ENCODE measurements at places on chromosomes 2 and 18. TPM values are rescaled to one million over a fixed set of nuclear protein-coding genes. Genes with fewer than 3 reads are reported as not detected.

HTRA2 gene
- polyA plus RNA-seq: 44.2 TPM

NBEAL1 gene
- polyA plus RNA-seq: 6.5 TPM

SCRN3 gene
- 13.7 TPM for polyA plus RNA-seq

DRC1 gene
- polyA plus RNA-seq: not detected

NDC80 gene
- 0.99 TPM for polyA plus RNA-seq

All from kidney (tissue), 22 donors.